Renal cortical epithelial cell (primary cell): ENCODE measurements at places on chromosomes 7 and 10. TPM values are rescaled to one million over a fixed set of nuclear protein-coding genes. Genes with fewer than 3 reads are reported as not detected.

PAPOLB gene
- not detected in 2 replicates for total RNA-seq

CCZ1 gene
- total RNA-seq = 41.9 and 46.5 TPM in 2 replicates

AHR gene
- total RNA-seq = 96.7 and 214 TPM in 2 replicates

SH2D4B gene
- total RNA-seq = under 0.01 TPM in 1 of 2 replicates, not detected in the other

SPDYE9 gene
- not detected in 2 replicates for total RNA-seq
